HFFc6 (cell line): ENCODE measurements at places on chromosomes 12 and 14.

DNA sequence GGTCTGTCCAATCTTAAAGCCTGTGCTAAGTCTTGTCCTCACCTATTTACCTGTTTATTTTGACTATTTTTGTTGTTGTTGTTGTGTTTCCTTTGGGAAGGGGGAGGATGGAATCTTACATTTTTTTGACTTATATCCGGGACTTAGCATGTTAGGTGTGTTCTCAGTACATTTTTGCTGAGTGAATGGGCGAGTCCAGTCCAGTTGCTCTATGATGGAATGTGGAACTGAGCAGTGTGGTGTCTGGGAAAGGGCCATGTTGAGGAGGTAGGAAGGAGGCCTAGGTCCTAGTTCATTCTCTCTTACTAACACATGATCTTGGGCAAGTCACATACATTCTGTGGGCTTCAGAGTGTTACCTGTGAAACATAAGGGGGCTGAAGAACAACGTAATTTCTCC is 80.9 kb upstream of the SLC38A2 start:
- no peak for DNase-seq

GRCh38 chr14:39097159-39097558 is 5.9 kb downstream of the SEC23A start:
- no peak for DNase-seq

DNA sequence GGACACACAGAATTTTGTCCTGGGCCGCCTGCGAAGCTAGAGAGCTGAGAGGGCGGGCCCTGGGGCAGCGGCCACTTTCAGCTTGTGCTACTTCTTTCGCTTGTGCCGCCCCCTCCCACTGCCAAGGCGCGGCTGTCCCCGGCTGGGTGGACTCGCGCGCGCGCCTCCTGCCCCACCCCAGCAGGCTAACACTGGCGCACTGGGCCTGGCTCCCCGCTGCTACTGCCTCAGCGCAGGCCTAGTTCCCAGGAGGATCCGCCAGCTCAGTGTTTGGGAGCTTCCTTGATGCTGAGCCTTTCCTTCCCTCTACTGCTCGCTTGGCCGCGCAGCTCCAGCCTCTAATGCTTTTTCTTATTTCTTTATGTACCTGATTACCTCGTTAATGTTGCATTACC is 27.4 kb upstream of the METAP2 start:
- DNase-seq, result no peak

DNA sequence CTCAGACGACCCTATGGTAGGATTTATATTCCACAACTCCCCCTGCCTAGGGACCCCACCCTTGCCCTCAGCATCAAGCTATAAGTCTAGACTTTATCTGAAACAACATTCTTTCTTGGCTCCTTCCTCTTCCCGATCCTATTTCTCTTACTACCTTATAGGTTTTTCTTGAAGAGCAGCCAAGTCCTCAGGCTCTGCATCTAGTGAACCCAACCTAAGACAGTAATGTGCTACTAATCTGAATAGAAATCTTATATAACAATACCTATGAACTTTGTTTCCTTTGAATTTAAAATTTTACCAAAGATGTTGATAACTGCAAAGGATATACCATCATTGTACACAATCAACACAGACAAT is 96.7 kb upstream of the BMP4 start:
- DNase-seq, result no peak

DNA sequence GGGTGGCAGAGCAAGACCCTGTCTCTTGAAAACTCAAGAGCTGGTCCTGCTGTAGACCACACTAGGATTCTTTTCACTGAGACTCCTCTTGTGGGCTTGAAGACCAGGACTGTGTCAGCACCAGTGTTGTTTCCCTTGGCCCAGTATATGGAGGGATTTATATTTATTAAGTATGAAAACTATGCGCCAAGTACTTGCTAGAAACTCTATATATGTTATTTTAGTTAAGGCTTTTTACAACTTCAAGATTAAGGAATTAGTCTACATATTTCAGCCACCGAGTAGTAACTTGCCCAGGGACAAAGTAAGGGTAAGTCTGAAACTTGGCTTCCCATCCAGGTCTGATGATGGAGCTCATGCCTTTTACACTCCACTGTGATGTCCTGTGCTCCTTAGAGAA is 488.4 kb downstream of the PCNX1 start:
- DNase-seq, result no peak

- DNase-seq, result no peak
Observed at GRCh38 chr14:67485501-67486095, 2.9 kb downstream of the TMEM229B start.

DNA sequence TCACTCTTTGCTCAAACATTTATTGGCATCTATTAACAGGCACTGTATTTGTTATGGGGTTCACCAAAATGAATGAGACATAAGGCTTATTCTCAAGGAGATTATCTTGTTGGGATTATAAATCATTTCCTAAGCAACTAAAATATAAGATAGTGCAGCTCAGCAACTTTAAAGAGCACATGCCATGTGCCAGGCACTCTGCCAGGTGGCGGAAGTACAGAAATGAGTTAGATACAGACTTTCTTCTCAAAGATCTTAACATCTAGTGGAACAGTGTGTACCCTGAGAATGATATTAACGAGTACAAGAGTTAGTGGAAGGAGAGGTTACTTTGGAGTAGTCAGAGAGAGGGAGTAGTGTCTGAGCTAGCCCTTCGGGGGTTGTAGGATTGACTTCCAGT is 28.4 kb upstream of the TOMM20L start:
- no peak for DNase-seq
